ENCODE measurements at places on chromosomes 16 and 17. TPM values are rescaled to one million over a fixed set of nuclear protein-coding genes. Genes with fewer than 3 reads are reported as not detected.

DNA sequence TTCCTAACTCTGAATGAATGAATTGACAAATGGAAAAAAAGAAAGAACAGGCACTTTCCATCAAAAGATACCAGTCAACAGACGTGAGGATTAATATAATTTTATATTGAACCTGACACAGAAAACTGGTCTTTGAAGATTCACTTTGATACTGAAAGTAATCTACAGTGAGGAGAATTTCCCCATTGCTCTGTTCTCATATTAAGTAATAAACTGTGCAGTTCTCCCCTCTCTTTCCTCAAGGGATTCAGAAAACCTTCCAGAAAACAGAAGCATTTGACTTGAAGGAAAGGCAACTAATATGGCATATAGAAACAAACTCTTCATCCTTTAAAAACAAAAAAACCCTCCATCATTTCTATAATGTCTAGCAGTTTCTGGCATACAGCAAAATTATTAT lies 2.2 kb downstream of the TEX2 start:
- no peak for DNase-seq

LITAFD gene
- total RNA-seq = not detected

DNA sequence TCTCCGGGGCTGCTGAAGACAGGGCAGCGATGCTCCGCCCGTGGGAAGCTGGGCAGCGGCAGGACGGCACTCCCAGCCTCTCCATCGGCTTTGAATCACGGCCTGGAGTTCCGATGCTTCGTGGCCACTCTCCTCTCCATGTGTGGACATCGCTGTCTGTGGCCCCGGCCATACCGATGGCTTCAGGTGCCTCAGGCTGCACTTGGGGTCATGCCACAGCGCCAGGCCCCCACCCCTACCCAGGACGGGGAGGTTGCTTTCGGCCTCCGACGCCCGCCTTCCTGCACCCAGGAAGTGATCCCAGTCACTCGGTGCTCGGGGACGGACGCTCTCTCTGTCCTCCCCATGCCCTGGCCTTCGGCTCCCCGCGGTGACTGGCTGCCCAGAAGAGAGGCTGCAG lies 180.7 kb downstream of the BANP start:
- DNase-seq = no peak

- no peak for DNase-seq
These were observed 48.0 kb downstream of the GLG1 start for GRCh38 chr16:74558873-74559272.

GUCY2D gene
- not detected for total RNA-seq

- no peak for DNase-seq
These were observed 13.8 kb downstream of the MVP start for GRCh38 chr16:29834079-29834478.

DNA sequence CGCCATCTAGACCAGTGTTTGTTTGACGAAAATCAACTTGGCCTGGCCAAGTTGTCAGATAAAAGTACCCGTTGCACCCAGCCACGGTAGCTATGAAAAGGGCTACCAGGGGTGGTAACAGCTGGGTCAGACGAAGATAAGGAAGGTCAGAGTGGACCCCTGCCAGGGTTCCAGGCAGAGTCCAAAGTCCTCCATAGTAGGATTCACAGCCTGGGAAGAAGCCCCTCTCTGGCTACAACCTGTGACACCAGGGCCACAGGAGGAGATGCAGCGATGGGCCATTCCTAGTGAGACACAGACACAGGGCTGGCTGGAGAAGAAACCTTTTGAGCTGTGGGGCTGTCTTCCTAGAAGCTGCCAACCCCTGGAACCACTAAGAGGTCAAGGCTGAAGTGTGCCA lies 39.3 kb downstream of the MEAK7 start:
- peak; percentile 4 for DNase-seq

DNA sequence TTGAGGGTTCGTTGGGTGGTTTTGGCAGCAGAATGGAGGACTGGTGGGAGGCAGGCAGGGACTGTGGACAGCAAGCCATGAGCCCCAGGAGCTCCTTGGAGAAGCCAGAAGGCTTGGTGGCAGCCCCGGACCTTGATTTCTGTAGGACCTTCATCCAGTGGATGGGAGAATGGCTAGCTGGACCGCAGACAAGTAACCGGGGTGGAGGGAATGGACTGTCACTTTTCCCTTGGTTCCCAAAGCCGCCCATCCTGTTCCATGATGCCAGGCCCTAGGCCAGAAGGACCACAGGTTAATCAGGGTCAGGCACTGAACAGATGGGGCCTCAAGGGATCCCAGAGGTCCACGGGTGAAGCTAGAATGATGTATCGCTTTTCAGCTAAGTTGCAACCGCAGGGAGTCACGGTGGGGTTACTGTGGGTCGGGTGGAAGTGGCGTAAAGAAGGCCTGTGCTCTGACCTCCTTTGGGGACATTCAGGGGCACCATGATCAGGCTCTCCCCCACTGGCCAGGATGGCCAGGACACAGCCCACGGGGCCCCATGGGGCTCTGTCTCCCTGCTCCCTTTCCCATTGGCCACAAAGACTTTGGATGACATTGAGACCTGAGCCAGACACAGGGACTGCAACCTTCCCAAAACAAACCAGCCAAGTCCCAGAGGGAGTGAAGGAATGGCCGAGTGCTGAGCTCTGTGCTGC lies 66.9 kb upstream of the MRTFB start:
- DNase-seq = no peak

GRCh38 chr17:1744551-1745512 lies 2.2 kb downstream of the SERPINF2 start:
- no peak for DNase-seq

DNA sequence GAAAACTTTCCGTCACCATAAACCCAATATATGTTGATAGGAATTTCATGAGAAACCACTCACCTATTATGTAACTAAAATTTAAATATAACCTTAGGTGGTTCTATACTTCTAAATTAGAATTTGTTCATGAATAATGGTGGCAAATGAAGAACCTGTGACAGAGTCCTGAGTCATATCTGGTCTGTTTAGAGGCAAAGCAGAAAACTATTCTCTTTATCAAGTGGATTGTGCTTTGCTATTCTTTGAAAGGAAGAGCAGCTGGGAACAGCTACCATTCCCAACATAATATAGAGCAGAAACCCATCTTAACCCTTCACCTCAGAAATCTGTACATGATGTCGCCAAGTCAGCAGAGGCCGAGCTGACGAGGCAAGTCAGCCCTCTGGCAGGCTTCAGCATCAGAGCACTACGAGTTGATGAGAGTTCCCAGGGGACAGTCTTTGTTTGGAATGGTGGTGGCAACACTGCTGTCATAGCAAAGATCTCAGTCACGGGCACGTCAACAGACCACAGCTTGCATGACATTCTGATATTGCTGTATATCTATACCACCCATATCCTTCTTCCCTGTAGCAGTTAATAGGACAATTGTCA lies 631.9 kb upstream of the CA10 start:
- DNase-seq = no peak

ABCA5 gene
- 55.3 TPM for total RNA-seq

DNA sequence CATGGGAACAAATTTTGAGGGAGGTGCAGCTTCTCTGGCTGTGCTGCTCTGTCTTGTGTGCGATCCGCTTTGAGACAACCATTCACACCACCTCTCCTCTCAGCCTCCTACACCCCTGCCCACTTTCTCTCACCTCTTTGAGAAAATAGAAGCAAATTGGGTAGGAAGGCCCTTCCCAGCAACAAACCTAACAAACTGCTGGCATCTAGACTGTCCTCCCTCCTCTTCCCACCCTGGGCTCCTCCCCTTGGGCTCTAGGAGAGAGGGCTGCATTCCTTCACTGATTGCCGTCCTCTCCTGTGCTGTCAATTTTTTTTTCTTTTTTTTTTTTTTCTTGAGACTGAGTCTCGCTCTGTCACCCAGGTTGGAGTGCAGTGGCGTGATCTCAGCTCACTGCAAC lies 13.5 kb downstream of the CDIPT start:
- DNase-seq = no peak

GRCh38 chr17:7955414-7956227 lies 23.6 kb downstream of the CNTROB start:
- no peak for DNase-seq

DNA sequence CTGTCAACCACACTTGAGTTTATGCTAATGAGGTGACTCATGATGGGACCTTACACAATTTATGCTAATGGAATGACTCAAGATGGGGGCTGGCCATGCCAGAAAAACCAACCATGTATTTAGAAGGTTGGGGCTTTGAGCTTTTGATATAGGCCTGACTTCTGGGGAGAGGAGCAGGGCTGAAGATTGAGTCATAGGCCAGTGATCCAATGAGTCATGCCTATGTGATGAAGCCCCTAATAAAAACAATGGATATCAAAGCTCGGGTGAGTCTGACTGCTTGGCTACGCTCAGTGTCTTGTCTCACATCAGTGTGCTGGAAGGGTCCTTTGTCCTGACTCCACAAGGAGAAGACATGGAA lies 7.3 kb downstream of the MFSD6L start:
- no peak for DNase-seq

EFTUD2 gene
- total RNA-seq = 131 TPM

CTRB2 gene
- total RNA-seq = not detected

DNA sequence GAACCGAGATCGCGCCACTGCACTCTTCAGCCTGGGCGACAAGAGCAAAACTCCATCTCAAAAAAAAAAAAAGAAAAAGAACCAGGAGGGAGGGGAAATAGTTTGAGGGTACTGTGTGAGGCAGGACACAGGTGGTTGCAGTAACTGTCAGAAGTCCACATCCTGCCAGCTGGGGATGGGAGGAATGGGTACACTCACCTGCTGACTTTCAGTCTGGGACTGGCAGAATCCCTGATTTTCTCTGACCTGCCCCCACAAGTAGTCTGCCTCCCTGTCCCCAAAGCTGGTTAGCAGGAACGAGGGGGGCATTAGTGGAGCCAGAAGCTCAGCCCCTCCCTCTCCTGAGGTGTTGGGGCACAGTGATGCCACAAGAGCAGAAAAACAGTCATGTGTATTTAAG lies 7.1 kb upstream of the ARL5C start:
- no peak for DNase-seq

- no peak for DNase-seq
These were observed 73.6 kb downstream of the NCOR1 start for GRCh38 chr17:16141685-16142084.

DNA sequence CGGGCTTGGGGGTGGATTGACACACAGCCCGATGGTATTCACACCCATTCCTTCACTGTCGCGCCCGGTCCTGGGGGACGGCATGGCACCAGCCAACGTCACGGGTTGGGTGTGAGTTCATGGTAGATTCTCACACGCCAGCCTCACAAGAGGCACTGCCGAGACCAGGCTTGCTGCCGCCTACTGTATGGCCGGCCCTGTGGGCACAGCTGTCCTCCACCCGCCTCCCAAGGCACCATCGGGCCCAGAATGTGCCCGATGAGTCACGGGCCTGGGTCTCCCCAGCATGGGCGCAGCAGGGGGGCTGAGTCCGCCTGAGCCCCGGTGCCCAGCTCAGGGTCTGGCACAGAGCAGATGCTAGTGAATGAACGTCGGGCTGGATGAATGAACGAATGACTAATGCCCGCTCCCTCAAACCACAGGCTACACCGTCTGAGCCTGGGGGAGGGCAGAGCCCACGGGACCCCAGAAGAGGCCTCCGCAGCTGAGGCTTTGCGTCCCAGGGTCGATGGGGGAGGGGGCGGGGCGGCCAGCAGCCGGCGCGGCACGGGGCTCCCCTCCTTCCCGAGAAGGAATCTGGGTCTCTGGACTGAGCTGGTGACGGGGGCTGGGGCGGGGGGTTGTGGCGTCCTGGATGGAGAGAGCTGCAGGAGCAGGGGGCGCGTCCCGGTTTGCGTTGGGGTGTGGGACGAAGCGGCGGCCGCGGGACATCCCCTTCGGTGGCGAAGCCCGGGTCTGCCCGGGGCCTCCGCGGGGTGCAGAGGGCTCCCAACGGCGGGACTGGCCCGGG lies 829 bp downstream of the PITPNM3 start:
- no peak for DNase-seq

TMIGD1 gene
- total RNA-seq = not detected

RNF222 gene
- not detected for total RNA-seq

- DNase-seq = no peak
These were observed 5.1 kb upstream of the NPTX1 start for GRCh38 chr17:80481284-80482057.

All from omental fat pad (tissue), 4 donors.